IPS DF 6.9 (cell line): ENCODE measurements at places on chromosomes 2 and 18.

- no peak for DNase-seq
Observed at GRCh38 chr2:152486737-152487400, 151.9 kb downstream of the FMNL2 start.

GRCh38 chr2:150023044-150023443, 435.5 kb upstream of the MMADHC start:
- DNase-seq: no peak

- DNase-seq: no peak
Observed at GRCh38 chr2:182345384-182345783, 81.5 kb downstream of the PDE1A start.

DNA sequence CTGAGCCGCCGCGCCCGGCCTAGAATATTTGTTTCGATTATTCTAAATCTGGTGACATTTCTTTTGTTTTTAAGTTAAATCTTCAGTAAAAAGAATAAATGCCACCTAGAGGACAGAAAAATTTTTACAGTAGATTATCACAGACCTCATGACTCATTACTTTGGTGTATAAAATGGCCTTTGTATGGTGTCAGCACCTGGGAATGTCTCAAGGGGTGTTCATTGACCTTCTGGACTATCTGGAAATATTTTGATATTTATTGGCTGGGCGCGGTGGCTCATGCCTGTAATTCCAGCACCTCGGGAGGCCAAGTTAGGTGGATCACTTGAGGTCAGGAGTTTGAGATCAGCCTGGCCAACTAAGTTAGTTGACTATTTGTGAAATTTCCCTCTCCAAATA, 30.3 kb upstream of the SLC30A6 start:
- no peak for DNase-seq

- no peak for DNase-seq
Observed at GRCh38 chr18:62781893-62782292, 66.6 kb downstream of the PHLPP1 start.

DNA sequence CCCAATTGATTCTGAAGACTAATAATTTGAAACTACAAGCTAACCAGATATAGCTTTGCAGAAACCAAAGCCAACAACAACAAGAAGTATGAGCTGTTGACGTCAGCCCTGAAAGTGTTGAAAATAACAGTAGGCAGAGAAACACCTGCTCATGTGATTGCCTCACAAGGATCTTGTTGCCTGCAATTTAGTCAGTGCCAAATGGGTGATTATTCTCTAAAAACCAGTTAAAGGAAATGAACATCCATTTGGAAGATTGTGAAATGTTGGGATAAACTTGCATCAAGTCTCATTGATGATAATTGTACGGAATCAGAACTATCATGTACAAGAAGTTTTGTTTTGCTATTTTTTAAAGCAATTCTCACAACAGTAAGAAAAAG, 2.8 kb downstream of the CYTIP start:
- DNase-seq: no peak

DNA sequence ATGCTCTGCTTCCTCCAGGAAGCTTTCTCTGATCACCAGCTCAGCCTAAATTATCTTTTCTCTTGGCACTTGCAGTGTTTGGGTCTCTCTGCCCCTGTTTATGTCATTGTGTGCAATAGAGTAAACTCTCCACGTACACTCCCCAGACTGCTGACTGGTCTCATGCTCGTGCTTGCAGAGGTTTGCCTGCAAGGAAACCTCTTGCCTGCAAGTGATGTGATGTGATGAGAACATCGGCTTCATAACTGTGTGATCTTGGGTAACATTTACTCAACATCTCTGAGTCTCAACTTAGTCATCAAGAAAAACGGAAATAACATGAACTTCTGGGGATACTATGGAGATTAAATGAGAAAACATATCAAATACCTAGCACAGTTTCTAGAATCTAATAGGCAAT, 92.3 kb downstream of the BIN1 start:
- DNase-seq: no peak

- no peak for DNase-seq
Observed at GRCh38 chr2:98478907-98479306, 34.2 kb downstream of the INPP4A start.

DNA sequence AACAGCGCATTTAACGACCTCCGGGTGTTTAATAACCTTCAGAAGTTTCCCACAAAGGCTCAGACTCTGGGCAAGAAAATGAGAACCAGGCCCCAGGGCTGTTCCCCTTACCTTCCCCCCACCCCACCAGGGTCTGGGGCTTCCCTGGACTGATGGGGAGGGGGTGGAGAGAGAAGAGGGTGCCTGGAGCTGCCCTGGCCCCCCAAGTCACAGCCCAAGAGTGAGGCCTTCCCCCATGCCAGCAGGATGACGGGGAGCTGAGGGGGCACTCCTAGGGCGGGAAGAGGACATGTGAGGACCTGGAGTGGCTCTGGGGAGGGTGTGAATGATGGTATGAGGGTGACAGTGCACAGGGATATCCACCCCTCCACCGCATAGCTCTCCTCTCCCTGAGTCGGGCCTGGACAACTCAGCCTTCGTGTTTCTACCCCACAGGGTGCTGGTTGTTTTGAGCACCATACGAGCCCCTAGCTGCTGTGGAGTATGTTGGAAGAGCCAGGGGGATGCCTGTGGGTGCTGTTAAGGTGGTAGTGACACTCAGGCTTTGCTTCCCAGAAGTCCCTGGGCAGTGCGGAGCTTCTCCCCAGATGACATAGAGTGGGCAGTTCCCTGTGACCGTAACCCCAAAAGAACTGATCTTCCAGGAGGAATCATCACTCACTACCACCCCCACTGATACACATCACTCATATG, 3.9 kb downstream of the PKDCC start:
- DNase-seq: no peak

DNA sequence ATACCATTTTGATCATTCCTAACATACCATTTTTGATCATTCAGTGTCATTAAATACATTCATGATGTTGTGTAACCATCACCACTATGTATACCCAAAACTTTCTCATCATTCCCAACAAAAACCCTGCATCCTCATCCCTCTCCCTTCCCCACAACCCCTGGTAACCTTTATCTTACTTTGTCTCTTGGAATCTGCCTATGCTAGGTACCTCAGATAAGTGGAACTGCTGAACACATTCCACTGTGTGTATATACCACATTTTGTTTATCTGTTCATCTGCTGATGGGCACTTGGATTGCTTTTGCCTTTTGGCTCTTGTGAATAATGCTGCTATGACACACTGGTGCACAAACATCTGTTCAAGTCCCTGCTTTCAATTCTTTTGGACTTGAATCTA, 83.8 kb upstream of the TFCP2L1 start:
- no peak for DNase-seq
